ENCODE measurements at places on chromosomes 5 and 9.
A peak's percentile ranks its signal among the peaks of the same experiment; 100 is the strongest.

GRCh38 chr5:103385722-103386121 is 127.2 kb downstream of the MACIR start:
- no peak for DNase-seq

GRCh38 chr5:175253597-175253996 is 190.4 kb downstream of the DRD1 start:
- no peak for DNase-seq

DNA sequence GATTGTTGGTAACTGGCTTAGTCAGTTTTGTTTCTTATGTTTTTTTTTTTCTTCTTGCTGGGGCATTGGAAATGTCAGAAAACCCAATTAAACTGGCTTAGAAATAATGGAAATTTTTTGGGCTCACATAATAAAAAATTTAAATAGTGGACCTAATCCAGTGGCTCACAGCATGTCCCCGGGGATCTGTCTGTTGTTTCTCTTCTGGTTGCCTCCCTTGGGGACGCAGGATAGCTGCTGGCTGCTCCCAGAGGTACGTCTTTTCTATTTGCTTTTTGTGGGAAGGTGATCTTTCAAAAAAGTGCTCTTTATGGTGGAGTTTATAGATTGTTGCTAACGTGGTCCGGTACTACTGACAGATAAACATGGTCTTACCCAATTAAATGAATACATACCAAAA is 52.2 kb downstream of the LMNB1 start:
- DNase-seq: no peak

- no peak for DNase-seq
Measured at GRCh38 chr5:76177978-76178377, 94.8 kb downstream of the SV2C start.

DNA sequence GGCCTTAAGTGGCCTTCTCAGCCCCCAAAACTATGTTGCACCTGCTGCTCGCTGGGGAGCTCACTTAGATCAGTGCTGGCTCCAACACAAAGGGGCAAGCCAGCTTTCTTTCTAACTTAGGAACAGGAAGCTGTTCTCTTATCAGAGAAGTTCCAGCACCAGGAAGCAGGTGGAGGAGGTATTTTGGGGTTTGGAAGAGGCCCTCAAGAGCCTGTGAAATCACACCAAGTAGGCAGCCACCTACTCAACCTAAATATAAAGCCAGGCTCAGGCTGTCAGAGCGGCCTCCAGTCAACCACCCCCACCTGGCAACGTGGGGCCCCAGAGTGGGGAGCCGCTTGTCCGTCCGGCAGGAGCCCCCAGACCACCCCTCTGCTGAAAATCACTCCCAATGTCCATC is 152.8 kb downstream of the OLFM1 start:
- peak; percentile 64 for DNase-seq

- DNase-seq: no peak
Measured at GRCh38 chr9:135340143-135340655, 139.4 kb upstream of the PPP1R26 start.

GRCh38 chr9:96321515-96321914 is 19.5 kb upstream of the HSD17B3 start:
- no peak for DNase-seq

- DNase-seq: no peak
Measured at GRCh38 chr9:136826703-136827582, 15.3 kb upstream of the AJM1 start.

DNA sequence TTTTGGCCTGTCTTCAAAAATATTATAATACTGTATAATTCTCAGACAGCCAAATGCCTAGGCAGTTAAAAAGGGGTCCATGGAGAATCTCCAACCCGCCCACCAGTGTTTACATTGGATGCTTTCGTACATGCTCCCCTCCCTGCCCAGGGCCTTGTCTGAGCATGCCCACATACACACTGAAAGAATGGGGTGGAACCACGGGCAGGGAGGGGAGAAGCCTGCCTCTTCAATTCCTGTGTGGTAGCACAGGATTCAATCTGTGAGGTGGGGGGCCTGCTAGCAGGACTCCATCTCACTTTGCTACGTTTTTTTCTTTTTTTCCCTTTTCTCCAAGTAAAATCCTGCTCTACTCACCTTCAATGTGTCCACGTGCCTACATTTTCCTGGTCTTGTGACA is 314.7 kb upstream of the GRAMD2B start:
- no peak for DNase-seq

- no peak for DNase-seq
Measured at GRCh38 chr9:124520206-124520596, 13.0 kb upstream of the NR5A1 start.

DNA sequence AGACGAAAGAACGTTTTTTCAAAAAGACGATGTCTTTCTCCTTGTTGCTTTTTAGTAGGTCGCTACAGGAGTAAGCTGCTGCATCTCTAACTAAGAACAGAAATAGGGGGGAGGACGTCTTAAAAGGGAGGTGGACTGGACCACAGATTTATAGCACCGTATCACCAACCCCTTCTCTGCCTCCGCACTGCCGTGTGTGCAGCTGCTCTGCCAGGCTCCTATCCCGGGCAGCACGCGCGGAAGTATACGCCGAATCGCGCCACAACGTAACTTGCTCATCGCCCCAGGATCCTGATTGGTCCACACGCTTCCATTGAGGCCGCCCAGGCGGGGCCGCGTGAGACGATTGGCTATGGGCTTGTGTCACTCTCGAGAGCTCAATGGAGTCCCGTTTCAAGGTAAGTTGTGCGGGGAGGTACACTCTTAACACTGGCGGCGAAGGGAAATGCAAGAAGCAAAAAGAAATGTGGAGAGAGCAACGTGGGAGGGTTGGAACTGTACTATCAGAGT is at the start of gene ELAVL2:
ELAVL2 (minus strand) TSS at position 121 of the 510 bp plus-strand sequence. CDS start 64,006 bp downstream, outside the sequence.
- DNase-seq: no peak

- DNase-seq: no peak
Measured at GRCh38 chr9:130936285-130937117, 2.5 kb downstream of the FIBCD1 start.

GRCh38 chr9:95409650-95410426 is 92.3 kb upstream of the FANCC start:
- DNase-seq: no peak
